ENCODE measurements at places on chromosomes 12 and 14.

DNA sequence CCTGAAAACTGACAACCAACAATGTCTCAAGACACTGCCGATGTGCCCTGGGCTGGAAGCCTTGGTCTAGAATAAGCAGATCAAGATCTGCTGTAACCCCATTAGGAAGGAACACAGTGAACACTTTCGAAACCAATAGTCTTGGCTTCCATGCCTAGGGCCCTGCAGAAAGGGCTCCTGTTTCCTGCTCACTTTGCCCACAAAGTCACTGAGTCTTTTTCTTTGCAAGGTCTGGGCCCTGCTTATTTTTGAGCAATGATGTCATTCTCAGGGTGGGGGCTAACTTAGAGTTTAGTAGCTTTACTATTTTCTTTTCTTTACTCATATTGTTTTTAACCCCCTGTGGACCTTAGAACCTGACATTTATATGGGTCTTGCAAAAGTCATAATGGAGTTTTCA lies 704.2 kb upstream of the TMEM132C start:
- no peak for DNase-seq

DNA sequence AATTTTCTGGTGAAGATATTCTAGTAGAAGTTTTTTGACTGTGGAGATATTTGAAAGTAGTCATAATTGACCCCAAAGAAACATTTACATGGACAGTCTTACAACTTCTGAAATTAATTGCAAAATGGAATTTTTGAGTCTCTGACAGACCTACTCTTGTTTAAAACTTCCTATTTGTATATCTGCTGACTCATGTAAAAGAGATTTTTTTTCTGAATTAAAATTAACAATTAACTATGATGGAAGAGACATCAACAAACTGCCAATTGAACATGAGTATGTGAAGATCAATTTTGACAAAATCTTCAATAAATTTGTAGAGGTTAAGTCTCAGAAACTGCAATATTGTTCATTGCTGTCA lies 108.5 kb upstream of the MAX start:
- DNase-seq: no peak

DNA sequence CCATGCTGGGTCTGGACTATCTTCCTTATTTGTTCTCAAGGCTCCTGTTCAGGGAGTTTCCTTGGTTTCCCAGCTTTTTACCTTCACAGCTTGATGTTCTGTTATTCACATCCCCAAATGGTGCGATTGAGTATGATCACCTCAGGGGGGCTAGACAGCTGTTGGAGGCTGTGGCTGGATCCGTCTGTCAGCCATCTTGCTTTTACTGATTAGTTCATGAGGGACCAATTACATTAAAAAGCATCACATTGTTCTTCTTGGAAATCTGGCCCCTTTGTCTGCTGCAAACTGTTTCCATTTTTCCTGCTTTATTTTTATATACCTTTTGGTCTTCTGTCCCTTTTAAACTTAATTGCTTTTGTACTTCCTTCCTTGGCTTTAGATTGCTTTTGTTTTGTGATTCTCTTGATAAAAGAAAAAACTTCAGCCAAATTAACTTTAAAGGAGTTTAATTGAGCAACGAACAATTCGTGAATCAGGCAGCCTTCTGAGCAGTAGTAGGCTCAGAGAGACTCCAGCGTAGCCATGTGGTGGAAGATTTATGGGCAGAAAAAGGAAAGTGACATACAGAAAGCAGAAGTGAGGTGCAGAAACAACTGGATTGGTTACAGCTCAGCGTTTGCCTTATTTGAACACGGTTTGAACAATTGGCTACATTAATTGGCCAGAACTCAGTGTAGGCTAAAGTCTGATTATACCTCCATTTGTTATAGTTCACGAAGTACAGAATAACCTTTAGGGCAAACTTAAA lies 208.7 kb downstream of the AEBP2 start:
- DNase-seq: no peak

- DNase-seq: peak; percentile 10
Observed at GRCh38 chr12:75556311-75556899, 45.0 kb upstream of the KRR1 start.

- peak; percentile 92 for DNase-seq
Observed at GRCh38 chr12:124916374-124917134, 2.1 kb upstream of the UBC start.

- peak; percentile 87 for DNase-seq
Observed at GRCh38 chr12:74890237-74890599, 319.4 kb downstream of the KCNC2 start.

GRCh38 chr14:56216626-56217379 lies 98.6 kb downstream of the PELI2 start:
- peak; percentile 57 for DNase-seq

GRCh38 chr12:106070147-106070546 lies 68.6 kb downstream of the NUAK1 start:
- no peak for DNase-seq

DNA sequence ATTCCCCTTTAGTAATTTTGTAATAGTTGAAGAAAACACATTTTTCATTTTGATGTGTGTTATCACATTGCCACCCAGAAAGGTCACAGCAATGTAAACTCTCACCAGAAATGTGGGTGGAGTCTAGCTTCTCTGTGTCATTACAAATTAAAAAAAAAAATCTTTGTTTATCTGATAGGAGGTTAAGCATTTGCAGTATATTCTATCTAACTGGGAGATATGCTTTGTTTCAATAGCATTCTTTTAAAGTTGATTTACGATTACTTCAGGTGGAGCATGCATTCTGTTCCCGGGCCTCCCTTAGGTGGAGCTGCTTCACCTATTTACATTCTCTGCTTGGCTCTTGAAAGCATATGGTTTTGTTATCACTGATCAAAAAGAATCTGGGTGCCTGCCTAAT lies 7.8 kb downstream of the ADIPOR2 start:
- no peak for DNase-seq
